ENCODE measurements at places on chromosomes 16 and 17.

DNA sequence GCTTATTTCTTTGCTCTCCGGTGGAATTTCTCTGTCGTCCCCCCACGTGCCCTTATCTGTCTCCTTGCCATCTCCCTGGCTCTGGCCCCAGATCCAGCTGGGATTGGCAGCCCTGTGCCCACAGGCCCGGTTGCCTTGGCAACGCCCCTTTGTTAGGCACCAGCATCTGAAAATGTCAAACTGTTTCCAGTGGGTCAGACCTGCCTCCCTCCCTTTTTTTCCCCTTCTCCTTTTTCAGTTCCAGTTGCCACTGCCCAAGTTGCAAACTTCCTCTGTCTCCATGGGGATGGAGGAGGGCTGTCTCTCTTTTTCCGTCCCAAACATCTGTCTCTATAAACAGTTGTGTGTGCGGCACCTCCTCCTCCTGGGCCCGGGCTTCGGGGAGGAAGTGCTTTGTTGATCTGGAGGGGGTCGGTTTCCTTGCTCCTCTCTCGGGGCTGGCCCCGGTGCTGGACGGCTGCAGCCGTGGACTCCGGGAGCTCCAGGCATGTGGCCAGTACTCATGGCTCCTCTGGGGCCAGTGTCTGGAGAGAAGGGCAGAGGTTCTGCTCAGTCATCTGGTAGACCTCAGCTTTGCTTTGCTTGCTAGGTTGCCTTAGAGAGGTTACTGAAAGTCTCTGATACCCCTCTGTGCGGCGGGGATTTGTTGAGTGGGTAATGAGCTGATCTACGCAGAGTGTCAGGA, 35.3 kb downstream of the SOCS3 start:
- DNase-seq, result peak; percentile 91

- DNase-seq, result peak; percentile 8
Observed at GRCh38 chr17:34797720-34798119, 163.5 kb downstream of the CCT6B start.

- DNase-seq, result no peak
Observed at GRCh38 chr16:35751191-35751941, 2292.0 kb downstream of the TP53TG3F start.

DNA sequence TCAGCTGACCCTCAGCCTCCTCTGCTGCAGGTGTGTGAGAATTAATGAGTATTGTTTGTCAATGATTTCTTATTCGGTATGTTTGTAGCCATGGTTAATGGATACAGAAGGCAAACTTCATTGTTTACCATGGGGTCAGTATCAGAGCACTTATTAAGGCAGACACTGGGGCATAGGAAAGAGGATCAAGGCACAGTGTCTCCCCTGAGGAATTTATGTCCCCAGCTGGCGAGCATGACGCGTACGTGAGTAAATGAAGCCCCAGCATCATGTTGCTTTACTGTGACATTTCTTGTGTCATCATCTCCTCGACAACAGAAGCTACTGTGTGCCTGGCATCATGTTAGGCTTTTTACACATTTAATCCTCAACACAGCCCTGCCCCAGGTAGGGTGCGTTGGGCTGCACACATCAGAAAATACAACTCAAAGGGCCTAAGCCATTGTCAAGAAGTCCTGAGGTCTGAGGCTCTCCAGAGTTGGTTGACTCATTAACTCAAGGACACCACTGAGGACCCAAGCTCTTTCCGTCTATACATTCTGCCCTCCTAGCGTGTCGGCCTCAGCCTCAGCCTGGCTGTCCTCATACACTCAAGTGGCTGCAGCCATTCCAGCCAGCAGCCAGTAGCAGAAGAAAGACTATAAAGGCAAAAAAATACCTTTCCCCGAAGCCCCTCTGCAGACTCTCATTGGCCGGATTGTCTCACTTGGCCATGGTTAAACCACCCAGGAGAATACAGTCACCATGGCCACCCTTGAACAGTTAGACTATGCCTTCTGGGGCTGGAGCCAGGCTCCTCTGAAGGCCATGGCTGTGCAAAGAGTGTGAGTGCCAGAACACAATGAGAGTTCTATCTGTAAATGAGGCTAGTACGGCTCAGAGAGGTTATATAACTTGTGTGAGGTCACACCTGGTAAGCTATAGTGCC, 13.9 kb upstream of the ZCCHC14 start:
- DNase-seq, result no peak

DNA sequence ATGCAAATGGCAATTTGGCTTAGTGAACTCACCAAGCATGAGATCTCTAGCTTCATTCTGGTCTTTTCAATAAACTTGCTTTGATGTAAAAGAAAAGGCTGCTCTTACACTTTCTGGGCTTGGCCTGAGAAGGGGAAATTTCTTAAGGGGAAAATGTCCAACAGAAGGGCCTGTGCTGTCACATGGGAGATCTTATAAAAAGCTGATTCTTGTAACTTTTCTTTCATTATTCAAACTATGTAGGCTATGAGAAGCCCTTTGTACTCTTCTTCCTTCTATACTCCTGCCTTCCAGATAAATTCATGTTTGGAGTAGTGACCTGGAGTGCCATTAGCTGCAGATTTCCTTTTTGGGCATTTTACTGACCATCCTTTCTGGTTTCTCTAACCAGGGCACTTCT, 16.9 kb downstream of the LIMD2 start:
- no peak for DNase-seq

- no peak for DNase-seq
Observed at GRCh38 chr16:50709061-50709684, 15.8 kb downstream of the NOD2 start.

GRCh38 chr17:1053661-1054360, 56.9 kb downstream of the TIMM22 start:
- DNase-seq, result no peak

DNA sequence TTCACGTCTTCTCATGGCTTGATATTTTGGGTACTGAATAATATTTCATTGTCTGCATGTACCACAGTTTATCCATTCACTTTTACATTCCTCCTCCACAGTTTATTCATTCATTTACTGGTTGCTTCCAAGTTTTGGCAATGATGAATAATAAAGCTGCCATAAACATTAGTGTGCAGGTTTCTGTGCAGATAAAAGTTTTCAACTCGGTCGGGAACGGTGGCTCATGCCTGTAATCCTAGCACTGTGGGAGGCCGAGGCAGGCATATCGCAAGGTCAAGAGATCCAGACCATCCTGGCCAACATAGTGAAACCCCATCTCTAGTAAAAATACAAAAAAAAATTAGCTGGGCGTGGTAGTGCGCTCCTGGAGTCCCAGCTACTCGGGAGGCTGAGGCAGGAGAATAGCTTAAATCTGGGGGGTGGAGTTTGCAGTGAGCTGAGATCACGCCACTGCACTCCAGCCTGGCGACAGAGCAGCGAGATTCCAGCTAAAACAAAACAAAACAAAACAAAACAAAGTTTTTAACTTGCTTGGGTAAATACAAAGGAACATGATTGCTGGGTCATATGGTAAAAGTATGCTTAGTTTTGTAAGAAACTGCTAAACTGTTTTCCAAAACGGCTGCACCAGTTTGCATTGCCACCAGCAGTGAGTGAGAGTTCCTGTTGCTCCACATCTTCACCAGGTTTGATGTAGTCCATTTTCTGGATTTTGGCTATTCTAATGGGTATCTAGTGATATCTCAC, 89.5 kb downstream of the WWP2 start:
- peak; percentile 45 for DNase-seq

GRCh38 chr16:10028644-10029043, 153.6 kb downstream of the GRIN2A start:
- DNase-seq, result no peak

- no peak for DNase-seq
Observed at GRCh38 chr17:34374457-34374856, 11.4 kb upstream of the CCL1 start.

DNA sequence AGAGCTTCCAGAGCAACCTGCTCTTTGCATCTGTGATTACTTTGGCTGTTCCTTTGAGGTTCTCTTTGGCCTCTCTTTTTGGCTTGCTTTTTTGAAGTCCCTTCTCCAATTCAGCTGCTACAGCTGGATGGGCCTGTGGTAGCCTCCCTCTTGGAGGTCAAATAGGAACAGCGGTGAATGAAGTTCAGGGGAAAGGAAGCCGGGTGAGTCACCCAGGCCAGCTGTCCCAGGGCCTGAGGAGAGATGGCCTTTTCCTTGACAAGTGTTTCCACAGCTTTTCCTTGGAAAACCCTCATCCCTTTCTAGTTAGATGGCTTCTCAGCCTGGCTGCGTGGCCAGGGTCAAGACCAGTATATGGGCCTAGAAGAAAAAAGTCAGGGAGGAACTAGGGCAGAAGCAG, 103.1 kb downstream of the STX8 start:
- peak; percentile 39 for DNase-seq

DNA sequence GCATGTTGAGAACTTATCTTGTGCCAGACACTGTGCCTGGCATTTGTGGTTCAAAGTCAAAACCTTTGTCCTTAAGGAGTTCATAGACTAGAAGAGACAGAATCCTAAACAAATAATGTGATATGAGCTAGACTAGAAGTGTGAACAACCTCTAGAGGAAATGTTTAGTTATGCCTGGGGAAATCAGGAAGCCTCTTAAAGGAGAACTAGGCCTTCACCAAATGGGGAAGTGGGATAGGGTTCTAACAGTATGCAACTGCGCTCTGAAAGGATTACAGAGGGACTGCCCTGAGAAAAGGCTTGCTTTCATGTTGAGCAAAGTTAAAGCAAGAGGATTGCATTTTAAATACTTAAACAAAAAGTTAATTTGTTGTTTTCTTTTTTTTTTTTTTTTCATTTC, 4.9 kb downstream of the RUNDC1 start:
- DNase-seq, result no peak

DNA sequence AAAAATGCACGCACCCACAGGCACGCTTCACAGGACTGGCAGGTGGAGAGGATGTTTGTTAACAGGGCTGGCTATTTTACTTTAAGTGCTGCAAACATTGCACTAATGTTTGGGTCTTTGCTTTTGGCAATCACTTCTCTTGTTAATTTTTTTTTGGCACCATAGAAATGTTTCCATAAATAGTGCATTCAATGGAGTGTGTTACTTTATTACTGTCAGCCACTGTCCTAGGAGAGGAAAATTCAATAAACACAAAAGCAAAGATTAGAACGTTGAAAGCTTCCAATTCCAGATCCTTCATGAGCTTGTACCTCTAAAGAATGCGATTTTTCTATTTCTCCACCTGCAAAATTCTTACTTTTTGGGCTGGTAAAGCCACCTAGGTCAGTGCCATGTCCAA, 743.5 kb downstream of the WWOX start:
- no peak for DNase-seq

- DNase-seq, result no peak
Observed at GRCh38 chr17:55962951-55963401, 190.3 kb upstream of the ANKFN1 start.
